NCI-H460 (cell line): ENCODE measurements at places on chromosomes 7 and 10. TPM values are rescaled to one million over a fixed set of nuclear protein-coding genes. Genes with fewer than 3 reads are reported as not detected.

GRCh38 chr7:155810770-155811559, 1.3 kb downstream of the SHH start:
- DNase-seq: no peak

DNA sequence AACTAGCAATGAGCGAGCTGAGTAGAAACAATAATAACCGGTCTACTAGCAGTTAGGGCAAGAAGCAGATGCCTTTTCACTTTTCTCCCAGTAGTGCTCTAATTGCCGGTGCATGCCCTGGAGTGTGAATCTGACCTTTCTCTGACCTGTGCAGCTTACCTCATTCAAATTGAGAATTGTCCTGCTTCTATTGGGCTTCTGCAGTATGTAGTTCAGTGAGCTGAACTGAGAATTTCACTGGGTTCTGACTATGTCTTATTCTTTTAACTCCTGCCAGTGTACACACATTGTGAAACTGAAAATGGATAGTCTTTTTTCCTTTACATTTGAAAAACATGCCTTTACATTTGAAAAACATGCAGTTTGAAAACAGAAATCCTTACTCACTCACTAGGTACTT, 157.9 kb upstream of the GRM3 start:
- no peak for DNase-seq

DNA sequence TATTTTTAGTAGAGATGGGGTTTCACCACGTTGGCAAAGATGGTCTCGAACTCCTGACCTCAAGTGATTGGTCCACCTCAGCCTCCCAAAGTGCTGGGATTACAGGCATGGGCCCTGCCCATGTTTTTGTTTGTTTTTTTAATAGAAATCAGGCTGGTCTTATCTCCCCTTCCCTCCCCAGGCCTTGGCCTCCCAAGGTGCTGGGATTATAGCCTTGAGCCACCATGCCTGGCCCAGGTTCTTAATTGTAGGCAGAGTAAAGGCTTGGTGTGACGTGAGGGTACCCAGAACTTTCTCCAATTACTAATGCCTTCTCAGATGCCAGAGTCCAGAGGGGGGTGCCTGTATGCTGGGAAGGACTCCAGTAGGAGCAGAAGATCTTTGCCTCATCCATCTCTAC, 5.2 kb upstream of the MKRN1 start:
- DNase-seq: no peak

GRCh38 chr10:66368146-66368545, 557.7 kb upstream of the LRRTM3 start:
- no peak for DNase-seq

- no peak for DNase-seq
Observed at GRCh38 chr10:71731791-71732190, 12.2 kb upstream of the C10orf105 start.

GRCh38 chr7:17677408-17677807, 262.9 kb downstream of the SNX13 start:
- no peak for DNase-seq

GRCh38 chr10:88999625-89000024, 9.0 kb downstream of the FAS start:
- no peak for DNase-seq

The PVRIG gene
- total RNA-seq: not detected in 2 replicates

The HSPA12A gene
- 10.0 and 10.6 TPM in 2 replicates for total RNA-seq

The FAM221A gene
- total RNA-seq: 1.4 and 3.3 TPM in 2 replicates

The CRYGN gene
- 0.07 and 0.40 TPM in 2 replicates for total RNA-seq

The SPRN gene
- total RNA-seq: not detected in 2 replicates
